ENCODE measurements at places on chromosomes 2 and 18.

GRCh38 chr2:113171334-113172075 is 2.3 kb upstream of the PSD4 start:
- H3K4me3 ChIP-seq = peak overlapping the region; percentile 44
- H3K36me3 ChIP-seq = peaks cover 17% of the 10 kb centered on the region
- DNase-seq = no peak
- no peaks in the 10 kb centered on the region for H3K27me3 ChIP-seq

DNA sequence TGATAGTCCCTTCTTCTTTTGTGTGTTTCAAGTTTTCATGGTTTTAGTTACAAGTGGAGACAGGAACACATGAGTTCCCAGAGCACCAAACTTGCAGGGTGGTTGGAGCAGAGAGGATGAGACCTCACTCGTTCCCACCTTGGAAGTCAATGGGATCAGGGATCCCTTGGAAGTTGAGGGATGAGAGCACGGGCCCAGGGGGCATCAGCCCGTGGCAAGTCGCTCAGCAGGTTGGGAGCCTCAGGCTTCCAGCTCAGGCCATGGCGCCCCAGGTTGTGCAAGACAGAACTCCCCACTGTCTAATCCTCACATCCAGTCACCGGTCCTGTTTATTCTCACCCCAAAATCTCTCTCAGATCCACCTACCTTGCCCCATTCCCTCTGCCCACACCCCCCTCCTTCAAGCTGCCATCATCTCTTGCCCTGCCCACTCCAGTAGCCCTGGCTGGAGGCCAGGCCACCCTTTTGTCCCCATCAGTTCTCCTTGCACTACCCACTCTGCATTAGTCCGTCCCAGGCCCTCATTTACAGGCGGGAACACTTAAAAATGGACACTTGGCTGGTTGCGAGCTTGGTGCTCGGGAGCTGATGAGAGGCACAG is 37.6 kb upstream of the FOSL2 start:
- no peak for DNase-seq
- no peak overlapping the region for H3K27ac ChIP-seq
- H3K36me3 ChIP-seq = peaks cover 2% of the 10 kb centered on the region
- H3K4me1 ChIP-seq = peaks cover 21% of the 10 kb centered on the region
- H3K4me3 ChIP-seq = no peak overlapping the region
- peaks cover 4% of the 10 kb centered on the region for H3K27me3 ChIP-seq

- H3K27me3 ChIP-seq = no peaks in the 10 kb centered on the region
- H3K27ac ChIP-seq = no peak overlapping the region
- peaks cover 9% of the 10 kb centered on the region for H3K4me1 ChIP-seq
- no peak for DNase-seq
Measured at GRCh38 chr2:191143791-191144190, 7.0 kb downstream of the STAT4 start.

GRCh38 chr18:59540780-59541179 is 156.4 kb downstream of the CCBE1 start:
- H3K36me3 ChIP-seq = peaks cover 2% of the 10 kb centered on the region
- peaks cover 3% of the 10 kb centered on the region for H3K4me1 ChIP-seq
- no peak overlapping the region for H3K4me3 ChIP-seq
- no peak for DNase-seq

GRCh38 chr18:36490897-36491296 is 193.4 kb downstream of the FHOD3 start:
- no peak overlapping the region for H3K4me3 ChIP-seq
- H3K36me3 ChIP-seq = no peaks in the 10 kb centered on the region
- H3K4me1 ChIP-seq = no peaks in the 10 kb centered on the region
- H3K27ac ChIP-seq = no peak overlapping the region
- no peak for DNase-seq
- H3K27me3 ChIP-seq = peaks cover 24% of the 10 kb centered on the region

DNA sequence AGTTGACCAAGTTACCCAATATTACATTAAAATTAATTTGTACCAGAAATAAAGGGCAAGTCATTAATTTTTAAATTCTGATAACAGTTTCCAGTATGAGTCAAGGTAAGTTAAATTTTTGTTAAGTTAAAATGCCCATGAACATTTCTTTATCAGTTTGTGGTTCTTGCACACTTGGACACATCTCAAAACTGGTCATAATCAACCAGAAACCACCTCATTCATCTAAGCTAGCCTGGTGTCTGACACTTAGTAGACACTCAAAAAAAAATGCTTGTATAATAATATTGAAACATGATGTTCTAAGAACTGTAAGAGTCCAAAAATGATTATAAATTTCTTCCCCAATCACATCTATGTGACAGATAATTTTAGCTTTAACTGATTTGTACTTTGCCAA is 62.4 kb downstream of the SATB2 start:
- H3K27me3 ChIP-seq = no peaks in the 10 kb centered on the region
- H3K4me1 ChIP-seq = no peaks in the 10 kb centered on the region
- DNase-seq = no peak
- H3K36me3 ChIP-seq = no peaks in the 10 kb centered on the region

GRCh38 chr2:86750240-86750839 is 30.2 kb downstream of the RMND5A start:
- peaks cover 55% of the 10 kb centered on the region for H3K36me3 ChIP-seq
- no peak for DNase-seq
- no peaks in the 10 kb centered on the region for H3K27me3 ChIP-seq

DNA sequence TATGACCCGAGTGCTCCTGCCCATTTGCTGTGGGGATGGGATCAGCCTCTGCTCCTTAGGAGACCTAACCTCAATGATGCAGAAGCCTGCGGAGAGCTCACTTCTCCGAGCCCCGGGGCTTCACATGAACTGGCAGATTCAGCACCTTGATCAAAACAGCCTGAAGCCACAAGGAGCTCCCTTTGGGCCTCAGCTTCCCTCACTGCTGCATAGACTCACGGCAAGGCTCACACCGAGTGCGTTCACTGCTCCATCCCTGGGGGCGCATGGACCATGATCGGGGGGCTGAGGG is 33.0 kb downstream of the CRACDL start:
- H3K36me3 ChIP-seq = peaks cover 3% of the 10 kb centered on the region
- H3K27me3 ChIP-seq = peaks cover 19% of the 10 kb centered on the region
- DNase-seq = no peak

DNA sequence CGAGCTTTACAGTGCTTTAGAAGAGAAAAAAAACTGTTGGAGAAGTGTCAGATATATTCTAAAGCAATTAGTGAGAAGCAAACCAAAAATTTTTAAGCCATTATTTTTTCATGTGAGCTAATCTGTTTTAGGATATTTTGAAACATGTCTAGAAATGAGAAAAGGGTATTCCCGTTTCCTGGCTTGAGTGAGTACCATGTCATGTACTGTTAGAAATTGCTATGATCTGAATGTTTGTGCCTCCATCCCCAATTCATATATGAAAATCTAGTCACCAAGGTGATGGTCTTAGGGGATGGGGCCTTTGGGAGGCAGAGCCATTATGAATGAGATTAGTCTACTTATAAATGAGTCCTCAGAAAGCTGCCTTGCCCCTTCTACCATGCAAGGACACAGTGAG is 493.3 kb upstream of the GCFC2 start:
- no peaks in the 10 kb centered on the region for H3K27me3 ChIP-seq
- no peak for DNase-seq
- H3K4me3 ChIP-seq = no peak overlapping the region
- no peaks in the 10 kb centered on the region for H3K4me1 ChIP-seq
- H3K36me3 ChIP-seq = no peaks in the 10 kb centered on the region

DNA sequence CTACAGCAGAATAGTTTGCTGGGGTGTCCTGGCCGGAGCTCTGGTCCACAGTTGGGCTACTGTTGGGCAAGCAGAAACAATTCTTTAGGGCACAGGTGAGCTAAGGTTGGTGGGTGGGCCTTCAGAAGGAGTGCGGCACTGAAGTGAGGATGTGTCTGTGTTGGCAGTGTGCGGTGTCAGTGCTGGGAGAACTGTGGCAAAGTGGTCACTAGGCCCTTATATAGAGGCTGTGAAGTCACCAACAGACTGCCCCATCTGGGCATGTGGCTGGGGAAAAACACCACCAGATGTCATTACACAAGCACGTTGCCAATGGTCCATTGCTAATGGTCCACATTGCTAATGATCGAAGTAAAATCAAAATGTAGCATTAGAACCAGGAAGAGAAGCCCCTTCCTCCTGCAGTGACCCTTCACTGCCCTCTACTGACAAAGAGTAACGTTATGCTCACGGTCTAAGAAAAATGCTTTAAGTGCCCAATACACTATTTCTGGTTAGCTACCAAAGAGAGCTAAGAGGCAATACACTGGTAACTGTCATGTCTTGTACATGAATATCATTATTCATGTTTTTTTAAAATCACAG is 21.3 kb downstream of the SCN1A start:
- no peaks in the 10 kb centered on the region for H3K4me1 ChIP-seq
- no peaks in the 10 kb centered on the region for H3K27me3 ChIP-seq
- H3K36me3 ChIP-seq = no peaks in the 10 kb centered on the region
- H3K27ac ChIP-seq = no peak overlapping the region
- H3K4me3 ChIP-seq = no peak overlapping the region
- no peak for DNase-seq

DNA sequence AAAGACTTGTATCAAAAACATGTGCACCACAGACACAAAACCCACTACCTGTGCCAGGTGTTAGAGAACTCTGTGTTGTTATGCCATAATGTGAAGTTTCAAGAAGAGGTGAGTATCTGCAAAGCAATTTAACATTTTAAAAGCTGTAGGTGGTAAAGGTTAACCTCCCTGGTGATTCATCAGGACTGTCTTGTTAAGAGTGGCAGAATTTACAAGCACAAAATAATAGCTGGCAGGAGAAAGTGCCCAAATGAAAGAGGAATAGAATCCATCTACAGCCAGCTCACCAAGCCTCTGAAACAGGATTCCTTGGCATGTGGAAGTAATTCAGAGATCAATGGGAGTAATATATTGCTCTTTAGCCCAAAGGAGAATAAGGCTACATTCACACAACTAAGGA is 230.7 kb downstream of the AFF3 start:
- no peak overlapping the region for H3K27ac ChIP-seq
- H3K4me3 ChIP-seq = no peak overlapping the region
- peaks cover 31% of the 10 kb centered on the region for H3K36me3 ChIP-seq
- no peaks in the 10 kb centered on the region for H3K27me3 ChIP-seq
- DNase-seq = no peak

DNA sequence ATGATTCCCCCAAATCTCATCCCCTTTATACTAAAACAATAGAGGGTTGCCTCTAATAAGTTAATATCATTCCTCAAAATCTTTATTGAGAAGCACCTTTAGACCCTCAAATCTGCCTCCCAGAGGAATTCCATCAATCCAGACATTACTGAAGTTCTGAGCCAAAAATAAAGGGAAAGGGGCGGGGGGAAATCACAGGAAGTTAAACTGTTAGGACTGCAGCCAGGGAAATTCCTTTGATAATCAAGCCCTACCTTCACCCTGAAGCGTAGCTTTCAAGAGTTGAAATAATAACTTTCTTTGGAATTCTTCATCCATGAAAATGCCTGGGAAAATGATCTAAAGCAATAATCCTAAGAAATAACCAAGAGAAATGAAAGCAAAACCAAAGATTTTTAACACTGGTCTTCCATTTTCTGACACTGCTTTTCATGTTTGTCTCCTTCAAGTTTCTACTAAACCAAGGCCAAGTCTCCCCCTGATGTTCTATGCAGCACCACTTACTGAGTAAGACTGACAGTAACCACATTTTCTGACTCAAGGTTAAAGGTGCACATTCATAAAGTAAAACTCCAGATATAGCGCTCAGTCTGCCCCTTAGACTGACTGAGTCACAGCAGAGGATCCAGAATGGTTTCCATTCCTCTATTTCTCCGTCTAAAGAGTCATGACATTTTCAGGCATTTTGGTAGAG is 78.2 kb downstream of the TCF4 start:
- peak overlapping the region; percentile 80 for H3K4me3 ChIP-seq
- DNase-seq = peak; percentile 43
- H3K27ac ChIP-seq = peak overlapping the region; percentile 90

GRCh38 chr2:65452150-65452895 is 19.9 kb upstream of the SPRED2 start:
- DNase-seq = no peak
- H3K4me1 ChIP-seq = no peaks in the 10 kb centered on the region
- no peak overlapping the region for H3K27ac ChIP-seq
- H3K4me3 ChIP-seq = no peak overlapping the region
- H3K36me3 ChIP-seq = no peaks in the 10 kb centered on the region

DNA sequence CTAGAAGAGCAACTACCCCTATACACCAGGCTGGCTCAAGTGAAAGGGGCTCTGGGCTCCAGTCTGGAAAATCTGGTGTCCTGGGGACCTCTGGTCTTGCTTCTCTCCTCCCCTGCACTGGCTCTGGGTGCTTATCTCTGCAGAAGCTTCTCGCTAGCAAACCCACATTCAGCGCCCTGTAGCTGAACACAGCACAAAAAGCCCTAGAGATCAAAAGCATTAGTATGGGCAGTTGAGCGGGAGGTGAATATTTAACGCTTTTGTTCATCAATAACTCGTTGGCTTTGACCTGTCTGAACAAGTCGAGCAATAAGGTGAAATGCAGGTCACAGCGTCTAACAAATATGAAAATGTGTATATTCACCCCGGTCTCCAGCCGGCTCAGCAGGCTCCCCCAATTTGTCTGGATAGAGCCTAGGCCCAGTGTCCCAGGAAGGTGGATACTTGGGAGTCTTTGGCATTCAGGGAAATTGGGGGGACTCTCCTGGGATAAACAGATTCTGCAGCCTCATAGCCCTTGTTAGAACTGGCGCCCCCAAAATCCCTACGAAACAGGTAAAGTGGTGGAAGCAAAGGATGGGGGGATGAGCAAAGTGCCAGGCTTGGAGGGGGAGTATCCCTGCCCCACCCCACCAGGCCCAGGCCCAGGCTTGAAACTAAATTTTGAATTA is 2.5 kb upstream of the HOXD4 start:
- H3K36me3 ChIP-seq = peaks cover 4% of the 10 kb centered on the region
- no peak overlapping the region for H3K27ac ChIP-seq
- H3K4me3 ChIP-seq = no peak overlapping the region

- H3K36me3 ChIP-seq = no peaks in the 10 kb centered on the region
- H3K4me1 ChIP-seq = no peaks in the 10 kb centered on the region
- H3K27me3 ChIP-seq = no peaks in the 10 kb centered on the region
- no peak overlapping the region for H3K27ac ChIP-seq
- no peak overlapping the region for H3K4me3 ChIP-seq
Measured at GRCh38 chr2:23231865-23232264, 153.1 kb upstream of the KLHL29 start.

GRCh38 chr18:79394534-79395307 is 1.0 kb upstream of the NFATC1 start:
- DNase-seq = peak; percentile 79
- H3K27ac ChIP-seq = peak overlapping the region; percentile 94
- no peaks in the 10 kb centered on the region for H3K27me3 ChIP-seq
- peaks cover 17% of the 10 kb centered on the region for H3K36me3 ChIP-seq
- H3K4me1 ChIP-seq = peaks cover 50% of the 10 kb centered on the region
- H3K4me3 ChIP-seq = peak overlapping the region; percentile 84

GRCh38 chr2:217694291-217694690 is 308.5 kb downstream of the TNS1 start:
- no peaks in the 10 kb centered on the region for H3K4me1 ChIP-seq
- peaks cover 10% of the 10 kb centered on the region for H3K27me3 ChIP-seq
- no peaks in the 10 kb centered on the region for H3K36me3 ChIP-seq
- no peak for DNase-seq
- no peak overlapping the region for H3K4me3 ChIP-seq
